ENCODE measurements at places on chromosomes 12 and 14. TPM values are rescaled to one million over a fixed set of nuclear protein-coding genes. Genes with fewer than 3 reads are reported as not detected.

SYCP3 gene
- total RNA-seq, result 0.46 TPM

SLC25A47 gene
- total RNA-seq, result not detected

PARPBP gene
- total RNA-seq, result 9.0 TPM

E2F7 gene
- 2.3 TPM for total RNA-seq

KRT80 gene
- not detected for total RNA-seq

MSRB3 gene
- 5.3 TPM for total RNA-seq

BHLHE41 gene
- total RNA-seq, result 5.5 TPM

PLCZ1 gene
- total RNA-seq, result 2.3 TPM

RD3L gene
- total RNA-seq, result 1.2 TPM

EPS8 gene
- total RNA-seq, result 63.4 TPM
